Fibroblast of villous mesenchyme (primary cell): ENCODE measurements at places on chromosomes 7 and 10. TPM values are rescaled to one million over a fixed set of nuclear protein-coding genes. Genes with fewer than 3 reads are reported as not detected.

GRCh38 chr7:35241884-35242283, 12.0 kb downstream of the TBX20 start:
- no peak for DNase-seq

PLEKHS1 gene
- under 0.01 TPM in 1 of 2 replicates, not detected in the other for total RNA-seq

DNA sequence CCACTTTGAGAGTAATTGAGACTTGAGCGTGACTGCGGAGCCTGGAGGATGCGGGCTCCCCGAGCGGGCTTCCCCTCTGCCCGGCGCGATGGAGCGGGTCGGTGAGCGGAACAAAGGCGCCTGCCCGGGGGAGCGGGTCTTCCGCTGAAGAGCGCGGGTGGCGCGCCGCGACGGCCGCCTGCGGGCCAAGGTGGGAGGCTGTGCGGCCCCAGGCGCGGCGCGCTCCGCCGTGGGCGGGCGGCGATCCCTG, at the start of gene GALNT17:
GALNT17 (plus strand) TSS at position 18 of the 250 bp plus-strand sequence.
- no peak for DNase-seq

GRCh38 chr10:14541379-14541778, 210.7 kb upstream of the FRMD4A start:
- DNase-seq, result no peak

DNA sequence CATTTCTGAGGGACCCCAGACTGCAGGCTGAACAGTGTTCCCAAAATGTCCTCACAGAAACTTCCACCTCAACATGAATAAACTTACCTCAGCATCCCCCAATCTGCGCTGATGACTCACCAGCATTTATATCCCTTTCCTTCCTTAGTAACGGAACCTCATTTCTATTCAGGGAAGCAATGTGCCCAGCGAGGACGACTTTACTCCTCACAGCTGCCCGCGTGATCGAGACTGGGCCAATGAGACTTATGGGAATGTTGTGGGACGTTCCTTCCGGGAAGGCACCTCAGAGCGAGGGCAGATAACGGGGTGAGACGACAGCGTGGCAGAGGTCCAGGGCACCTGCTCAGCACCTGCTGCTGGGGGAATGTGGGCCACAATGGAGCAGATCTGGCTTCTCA, 73.1 kb upstream of the CAMK2B start:
- no peak for DNase-seq

DNA sequence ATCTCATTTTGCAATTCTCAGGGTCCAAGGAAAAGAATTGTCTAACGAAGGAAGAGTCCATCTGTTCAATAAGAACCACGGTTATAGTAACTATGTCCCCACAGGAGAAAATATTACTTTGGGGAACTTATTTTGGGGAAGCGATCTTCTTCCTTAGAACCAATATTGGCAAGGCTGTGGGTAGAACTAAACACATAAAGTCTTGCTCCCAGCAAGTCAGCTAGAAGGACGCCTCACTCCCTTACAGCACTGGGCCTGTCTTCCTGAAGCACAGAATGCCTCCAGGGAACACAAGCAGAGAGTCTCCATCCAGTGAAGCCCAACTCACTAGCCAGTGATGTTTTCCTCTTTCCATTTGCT, 30.2 kb downstream of the C10orf71 start:
- no peak for DNase-seq

OR9A2 gene
- not detected in 2 replicates for total RNA-seq

CUZD1 gene
- 0.32 and 0.43 TPM in 2 replicates for total RNA-seq

DNA sequence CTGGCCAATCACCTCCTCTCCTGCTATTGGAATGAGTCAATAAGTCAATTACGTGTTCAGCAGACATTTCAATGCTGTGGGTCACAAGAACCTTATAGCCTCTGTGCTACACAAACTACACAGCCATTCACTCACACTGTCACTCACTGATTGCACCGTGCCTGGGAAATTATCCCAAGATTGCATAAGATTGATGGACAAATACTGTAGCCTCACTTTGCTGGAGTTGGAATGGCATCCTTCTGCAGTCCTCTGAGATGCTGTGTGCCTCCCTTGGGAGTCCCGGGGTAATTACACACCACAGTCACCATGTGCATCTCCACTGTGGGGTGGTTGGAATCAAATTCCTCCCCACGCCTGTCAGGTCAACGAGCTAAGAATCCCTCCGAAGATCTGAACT, 358.7 kb upstream of the MGMT start:
- DNase-seq, result no peak

GRCh38 chr10:116810120-116810500, 39.2 kb upstream of the ENO4 start:
- no peak for DNase-seq

DNA sequence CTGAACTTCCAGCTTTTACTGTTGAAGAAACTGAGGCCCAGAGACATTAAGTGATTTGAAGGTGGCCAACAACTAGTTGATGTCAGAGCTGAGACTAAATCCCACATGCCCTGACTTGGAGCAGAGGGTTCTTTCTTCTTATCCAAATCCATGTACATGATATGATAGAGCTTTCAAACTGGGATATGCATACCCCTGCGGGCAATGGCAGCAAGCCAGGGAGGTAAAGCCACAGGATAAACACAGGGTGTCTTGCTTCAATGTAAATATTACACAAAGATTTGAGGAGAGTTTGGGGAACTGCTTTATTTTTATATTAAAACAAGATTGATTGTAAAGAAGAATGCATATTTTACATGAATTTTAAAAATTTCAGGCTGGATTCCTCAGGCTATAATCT, 2.3 kb upstream of the LRRC72 start:
- no peak for DNase-seq

ICA1 gene
- total RNA-seq, result 1.9 and 4.3 TPM in 2 replicates

FOXL3 gene
- total RNA-seq, result not detected in 2 replicates
